NCI-H2171 treated with DMSO at 0.1 percent for 48 hours (cell line): ENCODE measurements at places on chromosomes 3 and 15.

DNA sequence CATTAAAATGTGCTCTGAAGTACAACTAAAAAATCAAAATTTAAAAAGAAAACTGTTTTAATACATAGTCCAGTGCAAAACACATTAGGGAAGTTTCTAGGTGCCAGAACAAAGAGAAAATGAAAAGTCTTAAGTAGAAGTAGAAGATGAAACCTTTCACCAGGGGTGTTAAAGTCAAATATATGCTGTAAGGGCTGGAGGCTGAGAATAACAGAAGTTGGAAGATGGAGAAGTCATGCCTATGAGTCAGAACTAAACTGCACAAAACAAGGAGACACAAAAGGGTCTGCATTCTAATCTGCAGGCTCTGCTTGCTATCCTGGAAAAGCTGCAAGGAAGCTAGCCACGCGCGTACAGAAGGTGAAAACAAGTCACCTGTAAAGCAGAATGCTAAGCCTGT lies 48.7 kb upstream of the CPB1 start:
- no peak for DNase-seq

DNA sequence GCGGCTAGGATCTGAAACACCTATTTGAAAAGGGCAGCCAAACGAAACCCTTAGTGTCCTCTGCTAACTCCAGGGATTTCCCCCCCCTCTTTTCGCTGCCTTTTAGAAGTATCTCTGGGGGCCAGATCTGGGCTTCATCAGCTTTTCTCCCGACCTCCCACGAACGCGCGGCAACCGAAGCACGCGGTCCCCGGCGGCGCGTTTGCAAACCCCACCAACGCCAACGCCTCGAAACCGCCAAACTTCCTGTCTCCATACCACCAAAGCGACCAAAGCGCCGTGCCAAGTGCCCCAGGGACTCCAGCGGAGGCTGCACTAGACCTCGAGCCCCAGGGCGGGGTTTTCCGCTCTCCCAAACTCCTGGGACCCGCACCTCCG lies 155.8 kb upstream of the FRMD4B start:
- peak; percentile 4 for DNase-seq

- no peak for DNase-seq
Observed at GRCh38 chr15:89201465-89202005, 19.8 kb downstream of the RLBP1 start.

DNA sequence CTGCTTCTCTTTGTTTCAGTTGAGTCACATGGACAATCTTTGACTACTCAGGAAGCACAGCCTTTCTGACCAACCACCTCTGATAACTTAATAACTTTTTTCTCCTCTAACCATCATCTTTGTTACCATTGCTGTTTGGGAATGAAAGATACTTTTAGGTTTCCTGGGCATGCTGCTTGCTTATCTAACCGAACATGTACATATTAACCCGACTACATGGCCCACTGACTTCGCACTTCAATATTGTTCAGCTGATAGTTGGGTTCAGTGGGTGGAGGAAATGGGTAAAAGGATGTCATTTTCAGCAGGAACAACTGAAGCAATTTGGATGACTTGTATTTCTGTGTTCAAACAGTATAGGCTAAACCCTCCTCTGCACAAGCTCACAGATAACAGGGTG lies 214.3 kb downstream of the SQOR start:
- DNase-seq: no peak

DNA sequence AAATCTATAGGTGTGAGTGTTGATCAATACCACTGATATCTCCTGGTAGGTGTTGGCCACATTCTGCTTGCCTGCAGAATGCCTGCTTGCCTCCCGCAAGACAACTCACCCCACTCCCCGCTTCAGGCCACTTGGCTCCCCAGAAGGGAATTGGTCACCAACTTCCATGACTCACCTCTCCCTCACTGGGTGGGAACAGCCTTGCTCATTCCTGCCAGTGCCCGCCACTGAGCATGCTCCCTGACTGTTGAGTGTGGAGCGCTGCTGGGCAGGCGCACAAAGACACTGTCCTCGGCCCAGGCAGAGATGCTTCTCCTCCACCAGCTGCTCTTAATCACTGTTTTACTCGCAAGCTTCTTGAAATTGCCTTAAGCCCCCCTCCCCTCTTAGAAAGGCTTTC lies 57.3 kb upstream of the PPP2R3A start:
- DNase-seq: no peak

GRCh38 chr15:77817434-77817833 lies 184.7 kb upstream of the LINGO1 start:
- DNase-seq: no peak

DNA sequence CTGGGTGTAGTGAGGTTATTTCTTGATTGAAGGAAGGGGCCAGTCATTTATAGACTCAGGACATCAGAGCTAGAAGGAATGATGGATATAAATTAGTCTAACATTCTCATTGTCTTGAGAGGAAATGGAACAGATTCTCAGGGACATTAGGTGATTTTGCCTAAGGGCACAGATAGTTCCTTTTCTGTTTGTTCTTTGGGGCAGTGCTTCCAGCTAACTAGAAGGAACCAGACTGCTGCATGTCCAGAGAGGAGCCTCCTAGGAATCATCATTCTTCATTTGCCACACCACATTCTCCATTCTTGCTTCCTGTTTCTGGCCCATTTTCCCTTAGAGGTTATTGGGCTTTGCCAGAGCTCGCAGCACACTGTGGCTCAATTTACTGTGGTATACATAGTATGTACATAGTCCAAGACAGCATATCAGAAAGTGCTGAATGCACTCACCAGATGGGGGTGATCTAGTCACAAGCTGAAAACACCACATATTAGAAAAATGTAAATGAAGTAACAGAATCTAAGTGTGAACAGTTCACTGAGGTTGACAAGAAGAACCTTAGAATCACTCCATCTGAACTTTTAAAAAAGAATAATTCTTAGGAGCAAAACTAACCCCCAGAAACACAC lies 62.7 kb upstream of the MYZAP start:
- no peak for DNase-seq

GRCh38 chr15:48003441-48003840 lies 117.3 kb upstream of the SLC24A5 start:
- DNase-seq: no peak

- DNase-seq: no peak
Observed at GRCh38 chr3:194572143-194572789, 61.0 kb downstream of the TMEM44 start.

GRCh38 chr3:42159706-42160472 lies 68.7 kb downstream of the TRAK1 start:
- DNase-seq: no peak

DNA sequence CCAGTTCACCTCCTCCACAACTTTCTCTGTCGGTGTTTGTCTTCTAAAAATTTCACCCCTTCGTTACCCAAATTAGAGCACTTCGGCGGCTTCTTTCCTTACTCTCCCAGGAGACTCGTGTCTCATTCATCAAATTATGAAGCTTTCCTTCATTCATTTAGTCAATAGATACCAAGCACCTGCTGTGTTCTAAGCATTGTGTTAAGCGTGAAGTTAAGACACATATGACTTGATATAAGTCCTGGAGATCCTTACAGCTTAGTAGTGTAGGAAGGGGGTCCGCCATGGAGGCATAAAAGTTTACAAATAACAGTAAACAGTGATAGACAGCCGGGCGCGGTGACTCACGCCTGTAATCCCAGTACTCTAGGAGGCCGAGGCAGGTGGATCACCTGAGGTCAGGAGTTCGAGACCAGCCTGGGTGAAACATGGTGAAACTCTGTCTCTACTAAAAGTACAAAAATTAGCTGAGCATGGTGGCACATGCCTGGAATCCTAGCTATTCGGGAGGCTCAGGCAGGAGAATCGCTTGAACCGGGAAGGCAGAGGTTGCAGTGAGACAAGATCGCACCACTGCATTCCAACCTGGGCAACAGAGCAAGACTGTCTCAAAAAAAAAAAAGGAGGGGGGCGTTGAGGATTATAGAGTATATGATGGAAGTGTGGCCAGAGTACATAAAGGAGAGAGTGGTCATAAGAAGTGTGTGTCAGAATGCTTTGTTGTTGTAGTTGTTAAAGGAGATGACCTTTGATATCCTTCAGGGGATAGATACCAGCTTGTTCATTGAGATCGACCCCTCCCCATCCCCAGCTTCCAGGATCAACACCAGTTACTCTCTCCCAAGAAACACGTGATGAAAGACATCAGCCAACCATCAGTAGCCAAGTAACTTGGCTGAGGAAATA lies 744 bp upstream of the CCDC32 start:
- DNase-seq: no peak

DNA sequence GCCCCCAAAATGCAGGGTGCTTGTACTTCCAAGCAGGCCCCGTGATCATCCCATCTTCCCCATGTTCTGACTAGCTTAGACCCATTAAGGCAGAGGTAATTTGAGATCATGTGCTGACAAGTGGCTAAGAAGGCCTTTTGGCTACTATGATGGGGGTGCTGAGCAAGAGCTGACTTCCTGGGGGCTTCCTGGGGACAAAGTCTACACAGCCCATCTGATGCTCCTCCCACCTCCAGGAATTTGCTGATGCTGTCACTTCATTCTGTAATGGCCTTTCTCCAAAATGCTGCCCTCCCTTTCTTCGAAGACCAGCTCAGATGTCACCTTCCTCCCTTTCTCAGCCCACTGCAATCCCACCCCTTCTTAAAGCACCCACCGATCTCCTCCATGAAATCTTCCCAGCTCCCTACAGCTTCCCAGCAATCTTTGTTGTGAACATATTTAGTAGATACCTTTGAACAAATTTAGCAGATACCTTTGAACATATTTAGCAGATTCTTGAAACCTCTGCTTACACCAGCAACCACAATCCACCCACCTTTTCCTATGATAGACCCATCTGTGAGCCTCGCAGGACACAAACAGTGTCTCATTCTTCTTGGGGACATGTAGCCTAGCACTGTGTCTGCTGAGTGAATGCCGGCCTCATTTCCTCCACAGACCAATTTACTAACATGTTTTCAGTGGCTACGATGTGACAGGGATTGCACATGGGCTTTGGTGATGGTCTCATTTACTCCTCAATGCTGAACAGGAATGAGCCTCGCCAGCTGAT lies 223.3 kb downstream of the EPHB1 start:
- no peak for DNase-seq

GRCh38 chr15:43524254-43524845 lies 6.9 kb downstream of the MAP1A start:
- DNase-seq: no peak

DNA sequence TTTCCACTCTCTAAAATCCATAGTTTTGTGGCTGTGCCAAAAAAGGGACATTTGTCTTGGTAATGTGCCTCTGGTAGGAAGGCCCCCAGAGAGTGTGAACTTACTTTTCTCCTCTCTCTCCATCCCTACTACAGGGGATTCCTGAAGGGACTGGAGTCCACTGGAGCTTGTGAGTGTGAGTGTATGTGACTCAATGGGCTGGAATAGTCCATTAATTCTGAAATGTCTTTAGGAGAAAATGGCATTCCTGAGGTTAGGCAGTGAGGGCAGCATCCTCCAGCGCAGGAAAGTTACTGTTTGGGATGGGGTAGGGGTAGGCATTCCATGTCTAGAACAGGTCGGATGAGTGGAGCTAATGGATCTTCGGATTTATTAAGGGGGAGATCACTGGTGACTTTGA lies 59.8 kb upstream of the CACNA2D3 start:
- no peak for DNase-seq

DNA sequence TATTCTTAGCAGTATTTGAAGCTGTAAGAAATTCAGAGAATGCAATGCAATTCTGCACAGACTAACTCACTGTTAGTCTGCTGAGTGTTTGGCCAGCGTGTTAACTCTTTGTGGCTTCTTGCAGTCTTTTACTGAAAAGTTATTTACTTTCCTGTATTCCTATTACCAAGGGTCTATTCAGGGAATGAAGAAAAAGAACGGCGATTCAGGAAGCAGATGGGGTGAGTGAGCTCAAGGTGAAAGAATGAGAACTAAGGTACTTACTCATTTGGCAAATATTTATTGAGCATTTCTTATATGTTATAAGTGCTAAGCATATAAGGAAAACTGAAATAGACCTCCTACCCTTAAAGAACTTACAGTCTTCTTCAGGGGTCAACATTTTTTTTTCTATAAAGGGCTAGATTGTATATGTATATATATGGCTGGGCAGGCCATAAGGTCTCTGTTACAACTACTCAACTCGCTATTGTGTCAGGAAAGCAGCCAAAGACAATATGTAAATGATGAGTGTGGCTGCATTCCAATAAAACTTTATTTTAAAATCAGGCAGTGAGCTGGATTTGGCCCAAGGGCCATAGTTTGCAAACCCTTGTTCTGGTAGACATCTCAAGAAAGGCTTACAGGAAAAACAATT lies 271.9 kb upstream of the GADL1 start:
- DNase-seq: no peak

DNA sequence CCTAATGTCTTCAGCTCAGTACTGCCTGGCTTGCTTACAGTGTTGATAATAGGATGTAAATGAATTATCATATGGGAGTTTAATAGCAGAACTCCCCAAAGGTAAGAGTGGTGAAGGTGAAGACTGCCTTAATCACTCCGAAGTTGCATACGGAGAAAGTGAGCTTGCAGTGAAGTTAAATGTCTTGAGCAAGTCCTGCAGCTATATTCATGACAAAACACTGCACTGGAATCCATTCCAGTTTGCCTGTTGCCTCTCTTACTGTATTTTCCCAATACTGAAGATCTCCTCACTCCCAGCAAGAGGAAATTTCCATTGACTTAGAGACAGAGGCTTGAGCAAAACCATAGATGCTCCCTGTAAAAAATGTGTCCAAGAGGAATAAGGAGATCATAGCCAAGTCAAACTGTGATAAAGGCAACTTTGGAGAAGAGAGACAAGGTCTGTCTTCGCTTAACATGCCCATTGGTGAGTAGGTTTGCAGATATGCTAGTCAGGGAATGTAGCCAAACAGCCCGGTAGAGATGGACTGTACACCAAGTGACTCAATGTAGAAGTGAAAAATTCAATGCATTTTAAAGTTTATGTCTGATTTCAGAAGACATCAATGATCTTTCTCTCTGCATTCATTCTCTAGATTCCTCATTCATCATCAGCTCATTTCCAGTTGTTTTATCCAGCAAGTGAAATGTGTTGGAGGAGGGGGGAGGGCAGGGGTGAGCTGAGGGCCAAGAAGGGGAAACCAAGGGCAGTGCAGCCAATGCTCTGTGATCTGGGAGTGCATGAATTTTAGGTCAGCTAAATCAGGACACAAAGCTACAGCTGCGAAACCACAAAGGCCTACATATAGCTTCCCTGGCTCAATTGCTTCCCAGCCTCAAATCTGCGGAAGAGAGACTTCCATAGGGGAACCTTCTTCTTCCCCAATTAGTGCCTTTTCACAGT lies 667.1 kb upstream of the NR2F2 start:
- DNase-seq: no peak

GRCh38 chr3:143988306-143988705 lies 16.7 kb downstream of the DIPK2A start:
- DNase-seq: no peak
